ENCODE measurements at places on chromosomes 2 and 18. TPM values are rescaled to one million over a fixed set of nuclear protein-coding genes. Genes with fewer than 3 reads are reported as not detected.

AKAIN1 gene
- 4.6 TPM for total RNA-seq

PLEKHH2 gene
- total RNA-seq = 6.3 TPM

EFHD1 gene
- total RNA-seq = 0.50 TPM

WDR43 gene
- 45.9 TPM for total RNA-seq

RNF181 gene
- 189 TPM for total RNA-seq

SLC40A1 gene
- 1,079 TPM for total RNA-seq

THSD7B gene
- not detected for total RNA-seq

LYG1 gene
- total RNA-seq = 0.67 TPM

ARHGAP15 gene
- 15.6 TPM for total RNA-seq

LYPD1 gene
- total RNA-seq = 0.31 TPM

SP140L gene
- total RNA-seq = 23.8 TPM

ELOA2 gene
- total RNA-seq = not detected

TMEM169 gene
- total RNA-seq = 0.55 TPM

TEX44 gene
- not detected for total RNA-seq

GRCh38 chr2:6748406-6749067, 117.2 kb downstream of the CMPK2 start:
- no peak for DNase-seq

GRCh38 chr2:137380610-137381009, 583.7 kb upstream of the HNMT start:
- DNase-seq = no peak

- no peak for DNase-seq
Measured at GRCh38 chr2:97348265-97348664, 235.3 kb downstream of the ANKRD36 start.

- DNase-seq = peak; percentile 84
Measured at GRCh38 chr18:3450012-3450798, at the start of gene TGIF1. Gene TGIF1, plus strand, starts transcription at chr18:3450172. Its CDS starts 318 bp downstream, at chr18:3450490.

GRCh38 chr2:241215421-241215820, 26.9 kb downstream of the ANO7 start:
- no peak for DNase-seq

DNA sequence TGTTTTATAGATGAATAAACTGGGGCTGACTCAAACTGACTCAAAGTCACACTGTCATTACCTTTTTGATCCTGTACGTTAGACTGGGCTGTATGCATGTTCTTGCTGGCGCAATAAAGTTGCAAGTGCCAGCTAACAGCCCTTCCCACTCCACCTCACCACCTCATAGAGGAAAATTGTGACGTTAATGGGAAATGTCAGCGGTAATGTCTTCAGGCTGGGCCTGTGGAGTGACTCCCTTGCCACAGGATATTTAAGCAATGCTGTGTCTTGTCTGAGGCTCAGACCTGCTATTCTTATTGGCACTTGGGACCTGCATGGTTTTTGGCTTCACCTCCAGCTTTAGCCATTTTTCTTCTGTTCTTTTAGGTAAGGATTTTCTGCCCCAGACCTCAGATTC, 25.2 kb upstream of the CASP10 start:
- no peak for DNase-seq

DNA sequence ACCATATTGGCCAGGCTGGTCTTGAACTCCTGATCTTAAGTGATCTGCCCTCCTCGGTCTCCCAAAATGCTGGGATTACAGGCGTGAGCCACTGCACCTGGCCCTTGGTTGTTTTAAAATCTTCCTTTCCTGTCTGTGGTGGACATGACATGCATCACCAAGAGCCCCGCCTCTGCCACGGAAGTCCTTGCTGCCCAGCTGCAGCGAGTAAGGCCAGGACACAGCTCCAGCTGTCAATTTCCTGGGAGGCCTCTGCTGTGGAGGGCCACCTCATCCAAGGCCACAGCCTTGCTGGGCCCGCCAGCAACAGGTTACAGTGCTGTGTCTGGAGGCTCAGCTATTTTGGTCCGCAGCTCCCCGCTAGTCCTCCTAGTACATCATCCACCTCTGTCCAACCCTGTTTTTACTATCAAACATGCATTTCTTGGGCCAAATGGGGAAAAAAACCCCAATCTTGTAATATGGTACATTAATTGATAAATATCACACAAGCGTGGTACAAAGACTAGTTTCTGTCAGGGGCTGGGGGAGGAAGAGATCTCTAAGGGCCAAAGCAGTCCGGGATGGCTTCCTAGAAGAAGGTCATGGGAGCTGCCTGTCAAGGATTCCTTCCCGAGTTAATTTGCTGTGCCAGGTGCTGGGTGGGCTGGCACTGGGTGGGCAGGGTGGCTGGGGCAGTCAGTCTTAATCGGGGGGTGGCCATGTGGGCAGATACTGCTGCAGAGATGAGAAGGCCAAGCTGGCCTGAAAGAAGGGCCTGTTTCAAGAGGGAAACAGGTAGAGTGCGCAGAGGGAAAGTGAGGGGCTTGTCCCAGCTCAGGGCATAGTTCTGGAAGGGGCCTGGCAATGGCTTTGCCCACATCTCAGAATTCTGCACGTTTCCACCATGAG, 100.5 kb downstream of the INHBB start:
- peak; percentile 64 for DNase-seq

GRCh38 chr18:21912339-21913239, 172.0 kb downstream of the MIB1 start:
- no peak for DNase-seq

DNA sequence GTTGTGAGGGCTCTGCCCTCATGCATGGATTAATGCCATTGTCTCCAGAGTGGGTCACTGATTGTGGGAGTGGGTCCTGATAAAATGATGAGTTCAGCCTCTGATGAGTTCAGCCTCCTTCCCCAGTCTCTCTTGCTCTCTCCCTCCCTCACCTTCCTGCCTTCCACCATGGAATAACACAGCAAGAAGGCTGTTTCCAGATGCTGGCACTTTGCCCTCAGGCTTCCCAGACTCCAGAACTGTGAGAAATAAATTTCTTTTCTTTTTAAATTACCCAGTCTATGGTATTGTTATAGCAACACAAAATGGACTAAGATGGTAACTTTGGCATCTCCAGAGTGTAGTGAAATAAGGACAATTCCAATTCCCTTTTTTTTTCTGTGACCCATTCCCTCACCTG, 47.1 kb upstream of the MAP4K3 start:
- peak; percentile 39 for DNase-seq

DNA sequence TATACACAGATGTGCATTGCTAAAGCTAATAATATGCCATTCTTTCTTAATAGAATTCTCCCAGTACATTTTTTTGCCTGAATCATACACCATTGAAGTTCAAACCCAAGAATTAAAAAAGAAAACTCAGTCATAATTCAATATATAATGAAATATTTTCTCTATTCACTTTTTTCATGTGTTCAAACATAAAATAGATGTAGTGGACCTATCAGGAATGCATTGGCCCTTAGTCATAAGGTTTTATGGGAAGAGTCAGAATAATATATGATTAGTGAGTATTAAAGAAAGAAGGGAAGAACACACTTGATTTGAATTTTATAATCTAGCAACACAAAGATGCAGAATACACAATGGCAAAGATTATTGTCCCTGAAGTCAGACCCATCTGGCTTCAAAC, 297.0 kb upstream of the COL3A1 start:
- DNase-seq = no peak

- no peak for DNase-seq
Measured at GRCh38 chr2:18484625-18485024, 75.8 kb downstream of the RDH14 start.

- peak; percentile 1 for DNase-seq
Measured at GRCh38 chr2:128628996-128629395, 310.3 kb upstream of the HS6ST1 start.

GRCh38 chr2:44668336-44668735, 273.2 kb upstream of the SIX3 start:
- DNase-seq = no peak

DNA sequence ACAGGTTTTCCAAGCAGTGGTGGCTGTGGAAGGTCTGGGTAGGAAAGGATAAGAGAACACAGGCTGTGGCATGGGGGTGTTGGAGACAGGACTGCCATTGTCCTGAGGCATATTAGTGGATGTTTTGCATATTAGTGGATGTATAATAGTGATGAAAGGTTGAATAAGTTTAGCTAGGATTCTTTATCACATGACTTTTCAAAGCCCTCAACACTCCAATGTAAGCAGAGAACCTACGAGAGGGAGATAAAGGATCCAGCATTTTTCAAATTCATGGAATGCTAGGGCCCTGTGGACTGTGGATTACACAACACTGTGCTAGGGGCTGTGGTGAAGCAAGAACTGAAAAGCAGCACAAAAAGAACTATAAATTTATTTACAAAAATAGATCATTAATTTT, 63.2 kb downstream of the POLE4 start:
- DNase-seq = no peak

DNA sequence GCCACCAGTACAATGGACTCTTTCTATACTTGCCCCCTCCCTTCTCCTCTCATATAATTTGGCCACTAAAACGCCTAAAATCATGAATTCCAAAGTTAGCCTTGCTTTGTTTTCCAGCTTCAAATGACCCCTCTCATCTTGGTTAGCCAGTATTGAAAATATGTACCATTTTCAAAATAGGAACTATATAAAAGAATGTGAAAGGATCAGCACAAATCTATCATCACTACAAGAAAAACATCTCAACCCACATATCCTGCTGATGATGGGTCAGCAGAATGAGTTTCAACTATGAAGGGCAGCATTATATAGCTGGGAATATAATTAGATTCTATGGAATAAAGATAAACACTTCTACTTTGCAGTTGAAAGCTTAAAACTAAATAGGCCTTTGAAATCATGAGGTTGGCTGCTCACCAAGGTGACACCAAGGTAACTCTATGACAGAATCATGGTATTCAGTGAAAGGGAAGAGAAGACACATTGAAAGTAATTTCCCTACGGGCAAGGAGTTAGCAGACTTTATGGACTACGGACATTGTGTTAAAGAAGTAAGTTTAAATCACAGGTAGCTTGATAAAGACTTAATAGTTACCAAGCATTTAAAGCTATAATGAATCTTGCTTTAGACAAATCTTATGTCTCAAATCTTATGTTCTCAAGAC, 873.0 kb downstream of the CPS1 start:
- DNase-seq = no peak

DNA sequence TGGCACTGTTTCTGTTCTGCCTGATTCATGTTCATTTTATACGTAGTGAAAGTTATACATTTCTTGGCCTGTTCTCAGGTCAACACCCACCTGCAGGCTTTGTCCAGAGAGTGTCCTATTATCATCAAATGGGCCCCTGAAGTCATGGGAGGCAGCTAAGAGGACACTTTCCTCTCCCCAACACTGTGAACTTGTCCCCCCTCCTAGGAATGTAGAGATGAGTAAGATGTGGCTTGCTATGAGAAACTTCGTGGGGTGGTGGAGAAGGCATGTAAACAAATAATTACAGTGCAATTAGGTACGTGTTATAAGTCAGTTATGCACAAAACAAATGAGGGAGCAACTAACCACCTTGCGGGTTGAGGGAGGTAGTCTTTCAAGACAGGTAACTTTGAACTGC, 57.9 kb downstream of the COL4A3 start:
- no peak for DNase-seq

DNA sequence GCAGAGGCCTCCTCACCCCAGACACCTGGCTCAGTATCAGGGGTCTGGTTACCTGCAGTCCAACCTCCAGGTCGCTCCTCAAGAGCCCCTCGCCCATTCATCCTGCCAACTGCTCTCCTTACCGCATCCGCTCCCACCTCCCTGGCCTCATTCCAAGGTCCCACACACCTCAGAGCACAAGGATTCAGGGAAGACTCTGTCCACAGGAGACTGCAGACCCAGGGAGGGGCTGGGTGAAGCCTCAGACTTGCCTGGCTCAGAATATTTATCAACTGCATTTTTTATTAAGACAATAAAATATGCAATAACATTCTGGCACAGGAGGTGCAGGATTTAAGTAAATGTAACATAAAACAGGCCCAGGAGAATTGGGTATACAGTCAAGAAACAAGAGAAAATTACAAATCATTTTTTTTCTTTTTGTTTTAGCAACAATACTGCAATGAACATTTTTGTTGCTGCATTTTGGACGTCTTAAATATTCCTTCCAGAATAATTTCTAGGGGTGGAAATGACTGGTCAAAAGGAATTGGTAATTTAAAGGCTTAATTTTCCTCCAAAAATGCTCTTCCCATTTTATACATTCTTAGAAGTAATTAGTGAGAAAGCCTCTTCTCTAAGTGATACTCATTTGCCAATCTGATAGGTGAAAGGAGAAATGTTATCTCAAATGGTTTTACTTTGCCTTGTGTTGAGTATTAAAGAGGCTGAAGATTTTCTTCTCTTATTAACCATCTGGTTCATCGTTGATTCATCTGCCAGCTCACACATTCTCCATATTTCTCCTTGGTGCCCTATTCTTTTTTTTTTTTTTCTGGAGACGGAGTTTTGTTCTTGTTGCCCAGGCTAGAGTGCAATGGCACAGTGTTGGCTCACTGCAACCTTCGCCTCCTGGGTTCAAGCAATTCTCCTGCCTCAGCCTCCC, 42.5 kb downstream of the TEX44 start:
- no peak for DNase-seq

DNA sequence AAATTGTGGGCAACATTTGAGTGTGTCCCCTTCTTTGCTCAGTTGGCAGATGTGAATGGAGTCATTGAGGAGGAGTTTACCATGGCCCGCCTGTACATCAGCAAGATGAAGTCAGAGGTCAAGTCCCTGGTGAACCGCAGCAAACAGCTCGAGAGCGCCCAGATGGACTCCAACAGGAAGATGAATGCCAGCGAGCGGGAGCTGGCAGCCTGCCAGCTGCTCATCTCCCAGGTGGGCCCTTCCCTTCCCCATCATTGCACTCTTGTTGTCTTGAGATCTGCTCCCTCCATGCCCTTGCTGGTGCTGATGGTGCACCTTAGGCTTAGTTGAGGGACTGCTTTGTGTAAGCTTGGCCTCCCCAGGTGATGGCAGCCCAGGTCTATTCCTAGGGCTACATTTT, 47.5 kb upstream of the LYPD6B start:
- no peak for DNase-seq

GRCh38 chr2:152251811-152252210, 76.2 kb upstream of the STAM2 start:
- no peak for DNase-seq

DNA sequence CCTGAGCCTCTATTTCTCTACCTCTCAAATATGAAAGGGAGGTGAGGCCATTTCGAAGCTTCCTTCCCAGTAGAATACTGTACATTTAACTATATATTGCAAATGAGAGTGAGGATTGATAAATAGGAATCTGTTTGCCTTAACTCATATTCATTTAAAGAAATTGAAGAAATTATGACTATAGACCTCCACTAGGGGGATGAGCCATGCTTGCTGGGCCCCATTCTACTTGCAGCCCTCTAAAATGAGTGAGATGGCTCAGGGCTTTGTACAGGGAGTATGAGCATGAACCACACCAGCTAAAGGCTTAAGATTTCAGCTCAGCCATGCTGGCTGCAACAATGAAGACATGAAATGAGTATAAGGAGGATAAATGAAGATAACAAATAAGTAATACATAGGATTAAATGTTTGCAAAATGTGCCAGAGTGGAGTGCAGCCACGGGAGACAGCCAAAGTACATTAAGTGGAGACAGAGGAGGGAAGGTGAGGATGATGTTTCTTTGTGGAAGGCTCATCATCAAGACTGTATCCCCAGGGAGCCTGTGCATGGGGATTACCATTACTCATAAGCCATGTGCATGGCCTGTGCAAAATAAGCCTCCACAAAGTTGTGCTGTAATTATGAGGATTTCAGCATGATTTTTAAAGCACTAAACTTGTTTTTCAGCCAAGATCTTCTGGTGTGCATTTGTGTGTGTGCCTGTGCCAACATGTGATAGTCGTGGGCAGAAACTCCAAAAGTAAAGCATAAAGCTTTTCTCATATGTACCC, 300.8 kb downstream of the CNTNAP5 start:
- DNase-seq = no peak

- no peak for DNase-seq
Measured at GRCh38 chr2:120401275-120402066, 55.5 kb downstream of the INHBB start.

- no peak for DNase-seq
Measured at GRCh38 chr2:18932853-18933252, 343.5 kb upstream of the NT5C1B start.
